ENCODE measurements at places on chromosomes 12 and 14.

GRCh38 chr14:31510222-31510621 lies 22.4 kb upstream of the GPR33 start:
- DNase-seq = no peak

DNA sequence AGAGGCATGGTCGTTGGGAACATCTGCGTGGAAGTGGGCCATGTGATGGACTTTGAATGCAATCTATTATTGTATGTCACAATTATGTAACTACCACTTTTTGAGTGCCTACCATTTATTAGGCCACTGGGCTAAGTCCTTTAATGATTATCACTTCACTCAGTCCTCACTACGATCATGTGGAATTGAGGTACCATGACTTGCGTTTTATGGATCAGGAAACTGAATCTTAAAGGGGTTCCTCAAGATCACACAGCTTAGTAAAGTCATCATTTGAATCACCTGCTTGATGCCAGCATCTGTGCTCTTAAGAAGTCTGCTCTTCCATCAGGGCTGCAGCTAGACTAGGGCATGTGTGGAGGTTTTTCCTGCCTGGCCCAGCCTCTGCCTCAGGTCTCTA lies 136.7 kb downstream of the DAD1 start:
- DNase-seq = no peak

DNA sequence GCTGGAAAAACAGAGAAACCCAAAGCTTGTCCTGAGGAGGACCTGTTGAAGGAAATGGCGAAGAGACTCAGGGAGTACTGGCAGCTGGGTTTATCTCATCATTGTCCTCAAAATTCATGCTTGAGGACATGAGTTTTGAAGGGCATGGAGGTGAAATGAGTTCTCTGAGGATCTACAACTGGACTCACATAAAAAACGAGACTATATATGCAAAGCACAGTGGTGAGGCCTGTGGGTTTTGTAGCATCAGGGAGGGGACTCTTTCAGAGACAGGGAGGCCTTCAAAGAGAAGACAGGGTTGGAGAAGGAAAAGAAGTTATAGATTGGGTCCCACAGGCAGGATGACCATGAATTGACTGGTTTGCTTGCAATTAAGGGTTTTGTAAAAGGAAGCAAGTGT lies 71.3 kb upstream of the SCN8A start:
- DNase-seq = no peak

GRCh38 chr14:59871166-59871495 lies 555 bp upstream of the RTN1 start:
- DNase-seq = no peak

GRCh38 chr14:99127651-99128167 lies 144.3 kb downstream of the BCL11B start:
- no peak for DNase-seq

DNA sequence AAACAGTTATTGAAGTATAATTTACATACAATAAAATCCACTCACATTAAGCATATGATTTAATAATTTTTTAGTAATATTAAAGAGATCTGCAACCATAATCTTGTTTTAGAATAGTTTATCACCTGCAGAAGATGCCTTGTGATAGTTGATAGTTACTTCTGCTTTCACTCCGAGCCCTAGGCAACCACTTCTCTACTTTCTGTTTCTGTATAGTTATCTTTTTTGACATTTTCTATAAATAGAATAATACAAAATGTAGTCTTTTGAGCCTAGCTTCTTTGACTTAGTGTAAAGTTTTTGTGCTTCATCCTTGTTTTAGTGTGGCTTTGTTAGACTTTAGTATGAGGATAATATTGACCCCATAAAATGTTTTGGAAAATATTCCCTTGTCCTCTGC lies 111.0 kb downstream of the MNAT1 start:
- no peak for DNase-seq

DNA sequence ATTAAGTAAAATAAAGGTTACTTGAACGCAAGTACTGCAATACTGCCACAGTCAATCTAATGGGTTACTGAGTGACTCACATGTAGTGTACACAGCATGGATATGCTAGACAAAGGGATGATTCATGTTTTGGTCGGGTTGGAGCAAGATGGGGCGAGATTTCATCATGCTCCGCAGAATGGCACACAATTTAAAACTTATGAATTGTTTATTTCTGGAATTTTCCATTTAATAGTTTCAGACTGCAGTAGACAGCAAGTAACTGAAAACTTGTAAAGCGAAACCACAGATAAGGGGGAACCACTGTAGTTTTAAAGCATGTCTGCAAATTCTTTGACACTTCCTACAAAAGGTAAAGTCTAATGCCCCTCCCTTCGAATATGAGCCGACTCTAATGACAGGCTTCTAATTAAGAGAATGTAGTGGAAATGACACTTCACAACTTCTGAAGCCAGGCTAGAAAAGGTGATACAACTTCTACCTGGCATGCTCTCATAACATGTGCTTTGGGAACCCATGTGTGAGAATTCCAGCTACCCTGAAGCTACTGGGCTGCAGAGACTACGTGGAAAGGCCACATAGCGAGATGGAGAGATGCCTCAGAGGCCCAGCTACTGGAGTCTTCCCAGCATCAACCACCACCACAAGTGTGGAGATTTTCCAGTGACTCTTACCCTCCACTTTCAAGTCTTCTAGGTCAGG lies 13.9 kb upstream of the TCP11L2 start:
- no peak for DNase-seq

GRCh38 chr12:102051431-102051965 lies 10.3 kb downstream of the WASHC3 start:
- no peak for DNase-seq

DNA sequence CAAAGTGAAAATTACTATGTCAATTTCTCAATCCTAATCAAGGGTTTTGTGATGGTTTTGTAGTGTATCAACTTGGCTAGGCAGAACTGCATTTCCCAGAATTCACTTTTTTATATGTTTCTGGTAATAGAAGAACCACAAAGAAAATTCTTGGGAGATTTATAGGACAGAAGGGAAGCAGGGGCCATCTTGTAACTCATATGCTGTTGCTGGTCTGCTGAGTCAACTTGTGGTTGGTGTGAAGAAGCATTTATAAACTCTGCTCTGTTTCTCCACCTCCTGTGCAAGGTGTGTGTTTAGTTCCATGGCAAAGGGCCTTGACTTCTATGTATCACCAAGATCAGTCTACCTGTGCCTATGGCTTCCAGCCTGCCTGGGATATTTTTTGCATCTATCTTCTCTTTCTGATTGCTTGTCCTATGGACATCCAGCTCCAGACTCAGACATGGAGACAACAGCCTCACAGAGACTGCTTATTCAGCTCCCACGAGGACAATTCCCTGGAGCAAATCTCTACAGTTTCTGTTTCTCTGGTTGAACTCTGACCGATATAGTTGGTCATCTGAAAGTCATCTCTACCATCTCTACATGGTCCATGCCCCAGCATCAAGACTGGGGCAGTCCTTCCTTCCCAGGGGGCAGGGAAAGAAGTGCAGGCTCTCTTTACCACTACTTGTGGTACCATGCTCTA lies 364.3 kb upstream of the DDHD1 start:
- DNase-seq = no peak

DNA sequence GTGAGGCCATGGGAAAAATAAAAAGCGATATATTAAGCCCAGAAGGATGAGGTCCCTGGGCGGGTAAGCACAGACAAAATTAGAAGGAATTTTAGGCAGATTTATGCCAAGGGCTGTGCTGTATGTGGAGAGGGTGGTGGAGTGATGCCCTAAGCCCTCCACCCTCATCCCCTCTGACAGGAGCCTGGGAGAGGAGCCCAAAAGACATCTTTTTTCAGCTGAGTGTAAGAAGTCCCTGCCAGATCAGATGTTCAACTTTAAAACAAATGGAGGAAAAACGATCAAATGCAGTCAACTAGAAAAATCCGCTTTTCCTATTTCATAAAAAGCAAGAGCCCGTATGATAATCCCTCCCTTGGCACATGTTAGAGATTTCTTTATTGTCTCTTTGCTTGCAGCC lies 47.7 kb upstream of the NRXN3 start:
- no peak for DNase-seq

All from head of caudate nucleus (tissue), 42 donors.